ENCODE measurements at places on chromosomes 7 and 10.

GRCh38 chr10:106826716-106827115 is 337.8 kb downstream of the SORCS1 start:
- DNase-seq: no peak

DNA sequence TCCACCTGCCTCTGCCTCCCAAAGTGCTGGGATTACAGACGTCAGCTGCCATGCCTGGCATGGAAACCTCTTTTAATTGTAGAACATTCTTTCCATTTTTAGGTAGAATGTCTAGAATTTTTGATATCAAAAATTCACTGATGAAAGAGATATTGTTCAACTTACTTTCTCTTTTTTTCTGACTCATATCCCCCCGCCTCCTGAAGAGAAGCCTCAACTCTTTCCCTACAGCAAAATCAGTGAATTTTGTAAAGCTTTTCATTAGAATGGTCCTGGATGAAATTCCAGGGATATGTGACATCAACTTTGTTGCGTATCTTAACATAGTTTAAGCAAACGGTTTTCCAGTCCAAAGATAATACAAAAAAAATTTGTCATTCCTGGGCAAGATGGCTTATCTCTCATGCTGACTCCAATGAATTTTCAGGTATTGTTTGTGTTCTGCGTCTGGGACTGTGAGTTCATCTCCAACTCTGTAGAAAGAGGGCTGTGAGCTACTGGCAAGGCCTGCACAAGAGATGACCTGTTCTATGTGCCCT is 256.8 kb downstream of the BMPER start:
- DNase-seq: no peak

DNA sequence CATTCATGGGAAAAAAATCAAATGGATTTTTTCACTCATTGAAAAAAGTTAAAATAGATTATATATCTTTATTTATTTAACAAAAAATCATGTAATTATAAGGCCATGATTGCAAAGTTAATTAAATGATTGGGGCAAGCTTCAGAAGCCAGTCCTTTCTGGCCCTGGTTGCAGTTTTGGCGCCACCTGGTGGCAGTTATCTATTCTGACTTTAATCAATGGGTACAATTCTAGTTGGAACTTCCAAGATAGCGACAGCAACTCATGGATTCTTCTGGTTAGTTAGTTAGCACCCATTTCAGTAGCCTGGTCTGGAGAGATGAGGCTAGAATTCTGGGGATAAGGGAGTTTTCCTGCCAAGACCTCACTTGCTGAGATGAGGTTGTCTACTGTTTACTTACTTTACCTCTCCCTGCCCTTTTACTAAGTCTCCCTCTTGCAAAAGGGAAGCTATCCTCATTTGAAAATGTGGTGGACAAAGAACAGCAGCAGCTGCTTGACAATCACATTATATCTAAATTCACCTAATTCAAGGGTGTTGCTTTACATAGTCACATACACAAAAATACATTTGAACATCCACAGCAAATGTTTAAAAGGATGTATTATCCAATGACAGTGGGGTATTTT is 42.3 kb downstream of the NOC3L start:
- peak; percentile 5 for DNase-seq

DNA sequence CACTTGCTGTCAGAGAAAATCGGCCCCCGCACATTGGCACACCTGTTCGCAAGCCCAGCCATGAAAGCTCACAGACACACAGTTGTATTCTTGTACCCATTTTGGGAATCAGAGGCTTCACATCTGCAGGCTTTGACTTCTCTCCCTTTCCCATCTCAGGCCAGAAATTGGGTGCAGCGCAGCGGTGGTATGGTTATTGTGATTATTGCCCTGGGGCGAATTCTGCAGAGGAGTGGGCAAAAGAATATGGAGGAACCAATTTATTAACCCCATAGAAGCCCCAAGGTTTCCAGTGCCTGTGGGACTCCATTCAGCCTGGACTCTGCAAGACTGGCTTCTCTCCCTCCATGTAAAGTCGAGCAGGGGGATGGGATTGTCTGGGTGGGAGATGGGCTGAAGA is 14.0 kb downstream of the TLX1 start:
- no peak for DNase-seq

- DNase-seq: no peak
These were observed 52.3 kb upstream of the PIP4K2A start for GRCh38 chr10:22766693-22767092.

DNA sequence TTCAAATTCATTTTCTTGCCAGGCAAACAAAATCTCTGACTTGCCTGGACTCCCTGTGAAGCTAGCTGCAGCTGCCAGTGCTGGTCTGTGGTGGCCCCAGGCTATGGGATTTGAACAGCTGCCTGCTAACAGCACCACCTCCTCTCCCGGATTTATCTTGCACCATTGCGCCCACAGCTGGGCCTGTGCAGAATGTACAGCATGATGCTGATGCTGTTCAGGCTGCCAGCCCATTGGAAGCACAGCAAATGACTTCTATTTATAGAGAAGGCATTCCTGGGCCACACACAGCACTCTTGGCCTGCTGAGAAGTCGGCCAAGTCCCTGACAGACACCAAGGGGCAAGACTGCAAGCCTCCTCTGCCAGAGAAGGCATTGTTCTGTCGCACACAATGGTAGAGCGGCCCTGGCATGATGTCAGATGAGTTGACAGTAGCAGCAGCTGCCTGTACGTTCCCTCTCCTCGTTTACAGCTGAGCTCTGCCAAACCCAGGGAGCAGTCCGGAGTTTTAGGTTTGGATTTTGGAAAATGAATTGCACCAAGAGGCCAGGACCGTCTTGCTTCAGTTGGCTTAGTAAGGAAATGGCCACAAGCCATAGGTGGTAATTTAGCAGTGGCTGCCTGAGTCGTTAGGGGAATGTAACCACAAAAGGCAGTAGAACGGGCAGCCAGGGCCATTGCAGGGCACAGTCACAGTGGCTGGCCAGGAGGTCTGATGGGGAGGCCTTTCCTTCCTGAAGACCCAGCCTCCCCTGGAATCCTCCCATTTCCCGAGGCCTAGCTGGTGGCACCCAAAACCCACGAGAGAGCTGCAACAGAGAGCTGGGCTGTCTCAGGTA is 38.5 kb downstream of the MTURN start:
- DNase-seq: peak; percentile 43

- DNase-seq: peak; percentile 51
These were observed at the start of gene NSUN6 for GRCh38 chr10:18651324-18652007. NSUN6 (minus strand) TSS chr10:18651587; CDS start chr10:18651203, 384 bp downstream.

GRCh38 chr10:1724921-1725488 is 12.3 kb downstream of the ADARB2 start:
- DNase-seq: no peak

- no peak for DNase-seq
These were observed 90.5 kb upstream of the ZNF32 start for GRCh38 chr10:43739161-43739560.

DNA sequence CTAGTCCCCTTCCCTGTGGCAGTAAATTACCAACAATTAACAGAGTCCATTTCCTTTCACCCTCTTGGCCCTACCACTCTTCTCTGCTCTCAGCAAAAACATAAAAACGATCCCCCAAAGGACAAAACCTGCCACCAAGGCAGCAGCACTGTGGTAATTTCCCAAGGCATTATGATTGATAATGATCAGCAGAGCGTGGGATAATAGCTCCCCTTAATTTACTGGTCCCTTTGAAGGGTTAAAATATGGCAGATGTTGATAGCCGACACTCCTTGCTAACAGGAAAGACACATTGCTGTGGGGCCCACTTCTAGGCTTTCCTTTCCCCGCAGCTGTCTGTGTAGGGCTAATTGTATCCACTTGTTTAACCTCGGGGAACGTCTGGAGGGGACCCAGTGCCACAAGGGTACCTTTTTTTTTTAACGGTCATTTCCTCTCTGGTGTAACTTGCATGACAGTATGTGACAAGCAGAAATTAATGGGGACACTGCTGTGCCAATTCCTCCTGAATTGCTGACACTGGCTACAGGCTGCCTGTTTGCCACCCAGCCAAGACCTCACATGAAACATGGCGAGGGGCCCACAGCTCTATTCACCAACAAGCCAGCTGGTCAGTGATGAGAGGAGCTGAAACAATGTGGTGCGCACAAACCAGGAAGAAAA is 81.3 kb downstream of the CDK6 start:
- no peak for DNase-seq

GRCh38 chr7:72409638-72410015 is 2.5 kb downstream of the CALN1 start:
- DNase-seq: no peak

GRCh38 chr10:129844216-129844766 is 119.8 kb downstream of the EBF3 start:
- DNase-seq: no peak

DNA sequence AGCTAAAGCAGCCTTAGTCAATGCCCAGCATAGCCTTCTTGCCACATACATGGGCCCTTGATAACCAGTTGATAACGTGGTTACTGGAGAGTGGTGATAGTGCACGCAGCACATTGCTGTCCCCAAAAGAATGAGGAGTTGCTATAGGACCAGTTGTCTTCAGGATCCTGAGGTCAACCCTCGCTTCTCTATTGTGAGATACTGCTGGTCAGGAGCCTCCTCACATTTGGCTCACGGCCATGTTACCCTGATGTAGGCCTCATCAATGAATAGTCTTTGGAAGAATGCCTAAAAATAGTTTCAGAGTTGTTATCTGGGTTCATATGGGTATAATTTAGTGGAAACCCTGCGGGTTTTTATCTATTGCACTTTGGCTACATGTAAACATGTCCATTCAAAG is 230.7 kb downstream of the VTI1A start:
- DNase-seq: no peak

- peak; percentile 15 for DNase-seq
These were observed 66.3 kb upstream of the EFCAB10 start for GRCh38 chr7:105647591-105647990.

DNA sequence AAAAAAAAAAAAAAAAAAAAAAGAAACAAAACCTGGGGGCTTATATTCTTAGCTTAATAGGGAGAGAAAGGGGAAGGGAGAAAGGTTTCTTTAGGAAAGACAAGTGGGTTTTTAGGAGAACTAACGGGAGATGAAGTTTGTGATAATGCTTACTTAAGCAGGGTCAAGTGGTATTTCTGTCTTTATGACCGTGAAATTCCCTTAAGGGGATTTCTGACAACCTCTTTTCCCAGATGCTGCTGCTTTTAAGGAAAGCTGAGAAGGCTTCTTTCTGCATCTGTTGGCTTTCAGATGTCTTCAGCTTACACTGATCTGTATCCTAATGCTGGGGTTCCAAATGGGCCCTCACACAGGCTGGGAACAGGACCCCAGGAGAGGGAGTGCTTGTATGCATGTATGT is 42.6 kb downstream of the ADAMTS14 start:
- DNase-seq: no peak

GRCh38 chr7:50856806-50857205 is 74.1 kb upstream of the GRB10 start:
- no peak for DNase-seq
